ENCODE measurements at places on chromosomes 12 and 14.

- H3K4me1 ChIP-seq = peaks cover 13% of the 10 kb centered on the region
- peak within 1 kb of the TSS; percentile 89 for H3K4me3 ChIP-seq
- no peaks in the 10 kb centered on the region for H3K27me3 ChIP-seq
- peak; percentile 77 for DNase-seq
These were observed at the start of gene ADCK1 for GRCh38 chr14:77799863-77800730. Gene ADCK1, plus strand, starts transcription at chr14:77800109. Its CDS starts 18,870 bp downstream, at chr14:77818979.

DNA sequence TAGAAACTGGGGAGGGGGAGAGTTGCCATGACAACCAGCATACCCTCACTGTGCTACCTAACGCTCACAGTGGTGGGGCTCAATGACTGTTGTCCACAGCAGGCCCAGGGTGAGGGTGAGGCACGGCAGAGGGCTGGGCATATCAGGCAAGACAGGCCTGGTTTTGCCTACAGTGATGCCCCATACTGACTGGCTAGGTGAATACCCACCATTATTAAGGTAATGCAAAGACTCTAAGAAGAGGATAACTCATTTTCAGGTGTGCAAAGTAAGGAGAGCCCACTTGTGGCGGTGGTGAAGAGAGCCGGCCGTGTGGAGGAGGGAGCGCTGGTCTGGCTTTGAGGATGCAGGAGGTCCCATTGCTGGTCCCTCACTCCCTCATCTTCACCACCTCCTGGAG, 422.3 kb downstream of the FUT8 start:
- no peaks in the 10 kb centered on the region for H3K27me3 ChIP-seq
- DNase-seq = no peak
- H3K36me3 ChIP-seq = no peaks in the 10 kb centered on the region

GRCh38 chr12:63036974-63037335, 102.0 kb upstream of the PPM1H start:
- H3K4me1 ChIP-seq = no peaks in the 10 kb centered on the region
- no peak overlapping the region for H3K4me3 ChIP-seq
- no peak overlapping the region for H3K27ac ChIP-seq

DNA sequence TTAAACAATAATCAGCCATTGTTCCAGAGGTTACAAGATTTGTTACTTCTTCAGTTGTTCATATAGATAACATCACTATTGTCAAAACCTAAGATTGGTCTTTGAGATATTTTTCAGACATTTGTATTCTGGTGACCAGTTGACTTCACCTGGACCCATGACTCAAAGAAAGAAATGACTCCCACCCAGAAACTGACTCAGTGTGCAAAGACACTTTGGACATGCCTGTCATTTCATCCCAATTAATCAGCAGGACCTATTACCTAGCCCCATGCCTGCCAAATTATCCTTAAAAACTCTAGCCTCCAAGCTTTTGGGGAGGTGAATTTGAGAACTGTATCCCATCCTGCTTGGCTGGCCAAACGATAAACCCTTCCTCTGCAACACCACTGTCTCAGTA, 27.7 kb upstream of the TSPAN11 start:
- no peaks in the 10 kb centered on the region for H3K36me3 ChIP-seq
- H3K27ac ChIP-seq = no peak overlapping the region
- no peaks in the 10 kb centered on the region for H3K27me3 ChIP-seq
- no peaks in the 10 kb centered on the region for H3K4me1 ChIP-seq
- H3K4me3 ChIP-seq = no peak overlapping the region
- DNase-seq = no peak

DNA sequence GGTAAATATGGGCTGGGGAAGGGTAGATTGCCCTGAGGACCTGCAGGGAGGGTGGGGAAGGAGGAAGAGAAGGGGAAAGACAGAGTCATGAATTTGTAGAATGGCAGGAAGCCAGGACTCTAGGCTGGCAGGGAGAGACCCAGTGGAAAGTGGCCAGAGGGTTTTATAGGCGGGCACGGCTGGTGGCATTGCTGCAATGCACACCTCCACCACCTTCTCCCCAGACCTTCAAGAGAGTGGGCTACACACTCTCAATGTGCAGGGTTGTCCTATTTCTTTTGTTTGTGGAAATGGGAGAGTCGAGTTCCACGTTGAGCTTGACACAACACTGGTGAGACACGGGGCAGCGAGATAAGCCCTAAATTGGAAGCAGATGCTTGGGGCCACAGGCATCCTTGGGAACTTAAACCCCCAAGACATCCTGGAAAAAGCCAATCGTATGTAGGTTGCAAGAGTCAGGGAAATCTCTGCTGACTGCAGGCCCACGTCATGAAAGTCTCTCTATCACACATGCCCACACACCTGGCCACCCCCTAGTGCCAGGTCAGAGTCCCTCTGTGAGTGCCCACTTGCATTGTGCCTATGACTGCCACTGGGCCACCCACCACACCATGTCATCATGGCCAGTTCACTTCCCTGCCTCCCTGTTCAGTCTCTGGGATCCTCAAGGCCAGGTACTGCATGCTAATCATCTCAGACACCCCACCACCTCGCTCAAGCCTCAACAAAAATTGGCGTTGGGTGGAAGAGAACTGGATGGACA, 38.0 kb upstream of the BDKRB2 start:
- DNase-seq = no peak
- no peaks in the 10 kb centered on the region for H3K36me3 ChIP-seq
- peaks cover 4% of the 10 kb centered on the region for H3K4me1 ChIP-seq
- no peak overlapping the region for H3K4me3 ChIP-seq
- no peak overlapping the region for H3K27ac ChIP-seq

GRCh38 chr12:1883513-1883912, 34.9 kb downstream of the CACNA2D4 start:
- H3K36me3 ChIP-seq = no peaks in the 10 kb centered on the region
- no peaks in the 10 kb centered on the region for H3K27me3 ChIP-seq
- H3K27ac ChIP-seq = peak overlapping the region; percentile 45
- H3K4me1 ChIP-seq = no peaks in the 10 kb centered on the region
